Activated T-cell treated with anti-CD3 and anti-CD28 coated beads for 1 hour (primary cell): ENCODE measurements at places on chromosomes 2 and 18.
A peak's percentile ranks its signal among the peaks of the same experiment; 100 is the strongest.

GRCh38 chr2:128548461-128548891, 229.8 kb upstream of the HS6ST1 start:
- no peak for DNase-seq

DNA sequence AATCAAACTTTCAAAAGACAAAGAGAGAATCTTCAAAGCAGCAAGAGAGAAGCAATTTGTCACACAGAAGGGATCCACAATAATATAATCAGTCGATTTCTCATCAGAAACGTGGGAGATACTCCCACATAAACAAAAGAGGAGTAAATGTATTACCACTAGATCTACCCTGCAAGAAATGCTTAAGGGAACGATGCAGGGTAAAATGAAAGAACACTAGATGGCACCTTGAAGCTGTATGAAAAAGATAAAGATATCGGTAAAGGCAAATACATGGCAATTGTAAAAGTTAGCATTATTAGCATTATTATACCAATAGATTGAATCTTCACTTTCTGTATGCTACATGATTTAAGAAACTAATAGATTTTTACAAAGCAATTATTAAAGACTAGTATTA, 677.0 kb downstream of the SUCLG1 start:
- no peak for DNase-seq

DNA sequence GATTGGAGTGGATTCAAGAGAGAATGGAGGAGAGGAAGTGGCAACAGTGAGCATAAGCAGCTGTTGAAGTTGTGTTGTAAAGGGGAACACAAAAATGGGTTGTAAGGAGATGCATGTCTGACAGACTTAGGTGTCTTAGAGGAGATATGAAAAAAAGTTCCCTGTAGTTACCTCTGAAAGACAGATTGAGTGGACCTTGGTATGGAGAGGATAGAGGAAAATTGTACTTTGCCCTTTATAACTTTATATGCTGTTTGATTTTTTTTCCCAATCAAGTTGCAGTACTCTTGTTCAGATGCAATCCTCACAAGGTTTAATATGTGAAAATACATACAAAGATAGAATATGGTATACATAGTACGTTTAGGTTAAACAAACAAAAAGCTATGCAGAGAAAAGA, 73.6 kb downstream of the LYPD6B start:
- DNase-seq: no peak

- DNase-seq: no peak
These were observed 7.5 kb upstream of the STAMBP start for GRCh38 chr2:73821227-73821626.

- DNase-seq: no peak
These were observed 93.9 kb downstream of the EVA1A start for GRCh38 chr2:75466708-75467311.

GRCh38 chr2:84924173-84925106, 19.0 kb downstream of the TMSB10 start:
- no peak for DNase-seq

DNA sequence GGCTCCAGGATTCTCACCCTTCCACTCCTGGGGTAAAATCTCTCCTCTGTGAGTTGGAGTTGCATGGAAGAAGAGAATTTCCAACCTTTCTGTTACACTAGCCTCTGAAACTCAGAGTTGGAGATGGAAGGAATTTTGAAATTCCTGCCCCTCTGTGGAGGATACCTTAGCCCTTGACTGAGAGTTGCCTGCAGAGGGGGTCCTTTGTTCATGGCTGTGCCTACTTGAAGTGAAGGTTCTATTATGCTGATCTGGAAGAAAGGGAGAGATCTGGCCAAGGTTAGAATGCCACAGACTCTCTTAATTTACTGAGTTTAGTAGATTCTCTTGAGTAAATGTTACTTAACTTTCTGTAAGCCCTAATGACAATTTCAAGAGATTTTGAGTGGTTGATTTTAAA, 626.6 kb upstream of the GYPC start:
- no peak for DNase-seq

DNA sequence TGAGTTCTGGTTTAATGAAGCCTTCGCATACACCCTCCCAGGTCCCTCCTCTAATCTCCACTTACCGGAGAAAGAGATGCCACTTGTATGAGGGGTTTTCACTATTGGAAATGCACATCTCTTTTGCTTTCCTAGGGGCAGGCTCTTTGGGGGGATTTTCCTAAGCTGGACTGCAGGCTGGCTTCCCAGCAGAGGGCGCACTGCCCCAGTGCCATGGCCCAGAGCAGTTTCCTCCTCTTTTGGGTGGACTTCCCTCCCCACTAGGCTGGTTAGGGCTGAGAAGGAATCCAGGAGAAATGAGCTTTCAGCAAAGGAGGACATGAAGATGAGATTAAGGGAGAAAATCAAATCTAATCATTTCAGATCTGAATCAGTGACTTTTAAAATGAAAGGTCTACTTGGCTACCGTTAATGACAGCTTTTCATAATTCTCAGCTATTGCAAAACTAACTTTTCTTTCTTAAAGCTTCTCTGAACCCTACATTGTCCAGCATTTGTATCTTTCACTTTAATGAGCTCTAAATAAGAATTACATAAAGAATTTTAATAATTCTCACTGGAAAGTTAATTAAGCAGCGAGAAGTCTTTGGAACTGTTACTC, 784.1 kb upstream of the FANCL start:
- DNase-seq: peak; percentile 3

DNA sequence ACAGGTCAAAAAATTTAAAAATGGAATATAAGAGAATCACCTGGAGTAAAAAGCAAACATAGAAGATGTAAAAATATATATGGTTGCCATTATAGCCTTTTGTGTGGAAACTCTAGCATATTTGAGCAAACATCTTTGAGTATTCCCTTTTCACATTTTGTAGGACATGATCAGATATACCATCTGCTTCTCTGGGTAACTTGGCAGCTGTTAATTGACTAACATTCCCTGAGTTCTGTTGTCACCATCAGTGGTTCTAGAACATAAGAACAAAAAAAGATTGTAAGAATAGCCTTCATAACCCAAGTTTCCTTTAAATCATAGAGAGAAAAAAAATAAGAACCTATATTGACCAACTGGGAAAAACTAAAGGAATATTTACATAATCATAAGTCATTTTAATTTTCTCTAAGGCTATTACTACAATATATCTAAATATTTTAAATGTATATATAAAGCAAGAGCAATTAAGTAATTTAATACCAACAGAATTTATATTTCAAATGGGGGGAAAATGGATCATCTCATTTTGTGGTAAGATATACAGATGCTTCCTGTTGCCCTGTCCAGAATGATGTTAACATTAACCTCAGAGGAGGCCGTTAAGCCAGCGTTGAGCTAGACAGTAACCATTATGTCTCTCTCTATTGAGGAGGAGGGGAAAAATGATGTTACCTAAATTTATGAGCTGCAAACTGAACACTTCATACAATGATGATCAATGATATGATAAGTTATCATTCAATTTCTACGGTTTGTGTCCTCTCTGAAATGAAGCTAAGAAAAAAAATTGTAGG, 9.8 kb upstream of the INO80D start:
- DNase-seq: no peak

GRCh38 chr2:112242384-112242783, 12.5 kb downstream of the ZC3H8 start:
- DNase-seq: no peak

DNA sequence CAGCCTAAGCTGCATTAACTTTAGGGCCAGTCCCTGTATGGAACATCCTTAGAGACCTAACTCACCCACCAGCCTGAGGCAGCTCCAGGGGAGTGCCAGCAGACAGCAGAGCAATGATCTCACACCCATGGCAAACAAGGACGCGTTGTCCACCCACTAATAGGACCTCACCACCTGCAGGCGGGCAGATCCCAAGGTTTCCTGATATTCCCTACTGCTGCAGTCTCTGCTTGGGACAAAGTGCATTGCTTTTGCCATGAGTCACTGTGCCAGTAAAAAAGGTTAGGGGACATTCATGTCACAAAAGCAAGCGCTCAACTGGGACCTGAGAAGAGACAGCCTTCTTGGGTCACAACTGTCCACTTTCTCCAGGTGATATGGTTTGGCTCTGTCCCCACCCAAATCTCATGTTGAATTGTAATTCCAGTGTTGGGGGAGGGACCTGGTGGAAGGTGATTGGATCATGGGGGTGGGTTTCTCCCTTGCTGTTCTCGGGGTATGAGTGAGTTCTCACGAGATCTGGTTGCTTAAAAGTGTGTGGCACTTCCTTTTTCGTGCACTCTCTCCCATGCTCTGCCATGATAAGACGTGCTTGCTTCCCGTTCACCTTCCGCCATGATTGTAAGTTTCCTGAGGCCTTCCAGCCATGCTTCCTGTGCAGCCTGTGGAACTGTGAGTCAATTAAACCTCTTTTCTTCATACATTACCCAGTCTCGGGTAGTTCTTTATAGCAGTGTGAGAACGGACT, 160.2 kb downstream of the MIB1 start:
- DNase-seq: no peak

DNA sequence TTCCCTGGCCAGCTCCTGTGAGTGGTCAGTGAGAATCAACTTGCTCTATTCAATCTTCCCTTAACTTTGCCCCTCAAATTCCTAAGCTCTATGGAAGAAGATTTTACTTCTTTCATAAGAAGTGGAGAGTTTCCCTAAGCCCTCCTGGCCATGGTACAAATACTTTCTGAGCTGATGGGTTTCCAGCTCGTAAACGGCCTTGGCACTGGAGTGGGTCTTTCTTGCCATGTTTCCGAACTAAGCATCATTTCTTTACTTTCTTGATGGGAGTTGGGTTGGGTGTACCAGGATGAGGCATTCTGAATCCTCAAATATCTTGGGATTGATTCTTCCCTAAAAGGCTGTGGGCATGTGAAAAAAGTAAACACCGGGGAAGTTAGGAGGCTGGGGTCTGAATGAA, 72.5 kb downstream of the ACKR3 start:
- DNase-seq: no peak

- no peak for DNase-seq
These were observed 35.1 kb downstream of the GALM start for GRCh38 chr2:38700881-38701458.

- DNase-seq: no peak
These were observed 22.0 kb downstream of the RASGRP3 start for GRCh38 chr2:33498291-33498956.

DNA sequence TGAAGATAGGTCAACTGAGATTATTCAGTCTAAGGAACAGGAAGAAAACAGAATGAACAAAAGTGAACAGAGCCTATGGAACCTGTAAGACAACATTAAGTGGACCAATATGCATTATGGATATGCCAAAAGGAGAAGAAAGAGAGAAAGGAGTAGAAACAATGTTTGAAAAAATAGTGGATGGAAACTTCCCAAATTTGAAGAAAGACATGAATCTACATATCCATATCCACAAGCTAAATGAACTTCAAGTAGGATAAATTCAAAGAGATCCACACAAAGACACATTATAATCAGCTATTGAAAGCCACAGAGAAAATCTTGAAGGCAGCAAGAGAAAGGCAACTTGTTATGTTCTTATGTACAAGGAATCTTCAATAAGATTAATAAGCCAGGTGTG, 74.2 kb downstream of the BAZ2B start:
- no peak for DNase-seq

- DNase-seq: no peak
These were observed 110.7 kb downstream of the NFATC1 start for GRCh38 chr18:79506191-79507075.

DNA sequence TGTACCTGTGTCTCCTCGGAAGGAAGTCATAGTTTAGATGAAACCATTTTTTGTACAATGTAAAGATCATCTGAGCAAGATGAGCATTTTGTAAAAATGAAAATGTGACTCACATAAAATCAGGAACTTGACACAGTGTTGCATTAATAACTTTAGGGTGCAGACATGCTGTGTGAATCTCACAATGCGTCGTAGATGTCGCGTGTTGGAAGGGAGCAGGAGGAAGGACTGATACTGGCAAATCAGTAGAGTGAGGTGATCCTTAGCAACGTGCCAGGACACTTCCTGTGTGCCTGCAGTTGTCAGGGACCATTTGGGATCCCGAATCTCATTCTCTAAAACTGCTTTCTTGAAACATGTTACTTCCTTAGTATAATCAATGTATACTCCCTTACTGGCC, 103.1 kb downstream of the SH3BP4 start:
- no peak for DNase-seq

DNA sequence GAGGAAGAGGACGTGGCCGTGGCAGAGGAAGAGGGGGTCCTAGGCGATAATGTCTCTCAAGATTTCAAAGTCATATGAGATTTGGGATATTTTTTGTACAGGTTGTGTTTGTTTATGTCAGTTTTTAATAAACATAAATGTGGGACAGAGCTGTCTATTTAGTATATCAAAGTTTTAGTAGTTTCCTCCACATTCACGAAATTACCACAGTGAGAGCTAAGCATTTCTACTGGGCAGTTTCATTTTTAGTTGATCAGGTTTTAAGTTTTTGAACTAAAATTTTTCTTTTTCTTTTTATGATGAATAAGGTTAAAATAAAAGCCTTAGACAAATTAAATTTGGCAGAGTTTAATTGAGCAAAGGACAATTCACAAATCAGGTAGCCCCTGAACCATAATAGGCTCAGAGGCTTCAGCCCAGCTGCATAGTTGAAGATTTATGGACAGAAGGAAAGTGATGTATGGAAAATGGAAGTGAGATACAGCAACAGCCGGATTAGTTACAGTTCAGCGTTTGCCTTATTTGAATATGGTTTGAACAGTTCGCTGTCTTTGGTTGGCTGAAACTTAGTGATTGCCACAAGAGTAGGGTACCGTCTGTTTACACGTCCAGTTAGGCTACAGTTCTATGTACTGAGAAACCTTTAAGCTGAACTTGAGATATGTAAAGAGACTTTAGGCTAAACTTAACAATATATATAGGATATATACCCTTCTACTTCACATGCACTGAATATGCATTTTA, 17.1 kb downstream of the SNRPD1 start:
- no peak for DNase-seq

- DNase-seq: no peak
These were observed 305.0 kb upstream of the ERBB4 start for GRCh38 chr2:212843409-212844199.
